Glutamatergic neuron (in vitro differentiated cells): ENCODE measurements at places on chromosomes 12 and 14.

GRCh38 chr14:67967206-67967605, 147.6 kb downstream of the RAD51B start:
- H3K27me3 ChIP-seq, result peaks cover 2% of the 10 kb centered on the region
- no peaks in the 10 kb centered on the region for H3K36me3 ChIP-seq
- no peak for DNase-seq
- no peak overlapping the region for H3K27ac ChIP-seq

DNA sequence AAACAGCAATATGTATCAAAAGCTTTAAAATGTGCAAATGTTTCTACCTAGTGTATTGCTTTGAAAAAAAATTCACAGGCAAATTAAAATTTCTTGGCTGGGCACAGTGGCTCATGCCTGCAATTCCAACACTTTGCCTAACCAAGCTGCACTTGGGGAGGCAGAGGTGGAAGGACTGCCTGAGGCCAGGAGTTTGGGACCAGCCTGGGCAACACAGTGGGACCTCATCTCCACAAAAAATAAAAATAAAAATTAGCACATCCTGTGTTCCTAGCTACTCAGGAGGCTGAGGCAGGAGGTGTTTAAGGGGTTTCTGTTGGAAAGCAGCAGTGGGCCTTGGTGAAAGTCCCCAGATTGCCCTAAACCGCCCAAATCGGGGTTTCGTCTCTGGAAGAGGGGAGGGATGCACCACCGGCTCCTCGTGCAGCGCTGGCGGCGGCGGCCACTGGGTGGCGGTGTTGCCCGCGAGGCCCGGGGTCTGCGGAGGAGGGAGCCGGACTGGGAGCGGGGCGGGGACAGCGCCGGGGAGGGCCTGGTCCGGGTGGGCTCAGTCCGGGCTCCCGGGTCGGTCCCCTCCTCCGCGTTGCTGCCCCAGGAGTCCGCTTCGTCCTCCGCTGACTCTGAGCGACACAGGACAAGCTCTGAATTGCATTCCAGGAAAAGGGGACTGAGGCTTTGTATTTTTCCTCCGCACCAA, 265.6 kb downstream of the AACS start:
- H3K4me1 ChIP-seq, result peaks cover 6% of the 10 kb centered on the region
- peaks cover 2% of the 10 kb centered on the region for H3K27me3 ChIP-seq
- H3K27ac ChIP-seq, result no peak overlapping the region
- peaks cover 7% of the 10 kb centered on the region for H3K36me3 ChIP-seq
- peak; percentile 97 for DNase-seq
- H3K4me3 ChIP-seq, result peak overlapping the region; percentile 63

GRCh38 chr12:104372061-104372720, 68.7 kb downstream of the EID3 start:
- H3K27ac ChIP-seq, result no peak overlapping the region
- H3K4me1 ChIP-seq, result no peaks in the 10 kb centered on the region

GRCh38 chr14:48546996-48547395, 871.6 kb upstream of the MDGA2 start:
- H3K4me3 ChIP-seq, result no peak overlapping the region
- no peak overlapping the region for H3K27ac ChIP-seq
- DNase-seq, result no peak
- H3K27me3 ChIP-seq, result no peaks in the 10 kb centered on the region
- no peaks in the 10 kb centered on the region for H3K36me3 ChIP-seq

DNA sequence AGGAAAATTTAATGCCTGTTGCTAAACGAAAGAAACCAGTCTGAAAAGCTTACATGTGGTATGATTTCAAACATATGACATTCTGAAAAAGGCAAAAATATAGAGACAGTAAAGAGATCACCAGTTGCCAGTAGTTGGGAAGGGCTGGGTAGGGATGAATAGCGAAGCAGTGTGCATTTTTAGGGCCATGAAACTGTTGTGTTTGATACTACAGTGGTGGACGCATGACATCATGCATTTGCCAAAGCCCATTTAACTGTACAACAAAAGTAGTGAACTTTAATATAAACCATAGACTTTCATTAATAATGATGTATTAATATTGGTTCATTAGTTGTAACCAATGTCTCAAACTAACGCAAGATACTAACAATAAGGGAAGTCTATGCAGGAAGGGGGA, 14.7 kb upstream of the EPYC start:
- no peak overlapping the region for H3K4me3 ChIP-seq
- H3K27ac ChIP-seq, result no peak overlapping the region
- H3K27me3 ChIP-seq, result no peaks in the 10 kb centered on the region
- H3K4me1 ChIP-seq, result no peaks in the 10 kb centered on the region

DNA sequence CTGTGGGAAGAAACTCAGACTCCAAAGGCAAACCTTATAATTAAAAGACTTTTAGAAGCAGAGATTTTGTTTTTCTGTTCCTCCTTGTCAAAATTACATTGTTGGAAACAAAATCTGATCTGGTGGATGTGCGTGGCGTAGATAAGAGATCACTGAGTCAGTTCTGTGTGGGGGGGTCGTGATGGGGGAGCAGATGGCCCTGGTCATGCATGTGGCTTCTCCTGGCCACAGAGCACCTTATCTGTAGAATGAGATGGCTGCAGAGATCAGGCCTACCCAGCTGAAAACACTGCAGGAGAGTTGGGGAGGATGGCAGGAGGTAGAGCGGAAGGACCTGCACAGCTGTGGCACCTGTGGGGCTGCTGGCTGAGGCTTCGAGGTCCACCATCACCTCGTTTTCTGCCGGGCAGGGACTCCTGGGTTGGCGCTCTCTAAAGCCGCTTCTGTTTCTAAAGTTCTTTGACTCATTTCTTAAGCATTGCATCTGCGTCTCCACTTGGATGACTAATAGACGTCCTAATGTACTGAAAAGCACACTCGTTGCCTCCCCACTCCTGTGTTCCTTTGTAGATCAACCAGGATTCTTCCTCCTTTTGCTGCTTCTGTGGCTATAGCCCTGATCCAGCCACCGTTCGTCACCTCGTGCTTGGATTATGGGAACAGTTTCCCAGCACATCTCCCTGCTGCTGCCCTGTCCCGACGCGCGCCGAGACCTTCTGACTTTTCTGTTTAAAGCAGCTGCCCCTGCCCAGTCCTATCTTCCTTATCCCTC, 93.4 kb downstream of the TSPAN9 start:
- no peak for DNase-seq
- H3K36me3 ChIP-seq, result no peaks in the 10 kb centered on the region
- H3K27me3 ChIP-seq, result peaks cover 10% of the 10 kb centered on the region
- peaks cover 62% of the 10 kb centered on the region for H3K4me1 ChIP-seq

- no peaks in the 10 kb centered on the region for H3K27me3 ChIP-seq
- H3K4me3 ChIP-seq, result no peak overlapping the region
- H3K36me3 ChIP-seq, result no peaks in the 10 kb centered on the region
- peaks cover 3% of the 10 kb centered on the region for H3K4me1 ChIP-seq
- DNase-seq, result no peak
Observed at GRCh38 chr12:115194448-115194847, 510.5 kb upstream of the TBX3 start.

DNA sequence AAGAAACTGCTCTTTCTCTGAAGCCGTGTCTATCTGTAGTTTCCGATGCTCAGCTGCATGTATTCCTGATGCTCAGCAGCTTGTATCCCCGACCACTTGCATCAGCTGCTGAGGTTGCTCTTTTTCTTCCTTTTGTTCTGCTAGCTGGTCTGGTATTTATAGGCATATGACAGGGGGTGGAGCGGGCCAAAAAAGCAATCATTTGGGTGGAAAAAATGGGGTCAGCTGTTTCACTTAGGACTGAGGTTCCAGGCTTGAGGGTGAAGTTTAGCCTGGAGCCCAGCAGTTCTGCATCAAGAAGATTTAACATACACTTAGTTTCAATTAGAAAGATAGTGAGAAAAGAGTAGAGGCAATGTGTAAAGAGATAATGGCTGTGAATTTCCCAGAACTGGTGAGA, 23.6 kb upstream of the AMN1 start:
- peaks cover 4% of the 10 kb centered on the region for H3K4me1 ChIP-seq
- H3K4me3 ChIP-seq, result no peak overlapping the region
- no peak for DNase-seq
- no peaks in the 10 kb centered on the region for H3K36me3 ChIP-seq
- H3K27ac ChIP-seq, result peak overlapping the region; percentile 87
- peaks cover 5% of the 10 kb centered on the region for H3K27me3 ChIP-seq

GRCh38 chr14:69993326-69993725, 114.1 kb downstream of the SMOC1 start:
- no peak overlapping the region for H3K27ac ChIP-seq
- no peaks in the 10 kb centered on the region for H3K36me3 ChIP-seq
- no peak overlapping the region for H3K4me3 ChIP-seq
- no peak for DNase-seq
- peaks cover 3% of the 10 kb centered on the region for H3K27me3 ChIP-seq

GRCh38 chr12:47944685-47945340, 18.6 kb upstream of the TMEM106C start:
- DNase-seq, result no peak
- H3K27me3 ChIP-seq, result peaks cover 16% of the 10 kb centered on the region
- no peaks in the 10 kb centered on the region for H3K36me3 ChIP-seq
- no peak overlapping the region for H3K4me3 ChIP-seq
- no peaks in the 10 kb centered on the region for H3K4me1 ChIP-seq

DNA sequence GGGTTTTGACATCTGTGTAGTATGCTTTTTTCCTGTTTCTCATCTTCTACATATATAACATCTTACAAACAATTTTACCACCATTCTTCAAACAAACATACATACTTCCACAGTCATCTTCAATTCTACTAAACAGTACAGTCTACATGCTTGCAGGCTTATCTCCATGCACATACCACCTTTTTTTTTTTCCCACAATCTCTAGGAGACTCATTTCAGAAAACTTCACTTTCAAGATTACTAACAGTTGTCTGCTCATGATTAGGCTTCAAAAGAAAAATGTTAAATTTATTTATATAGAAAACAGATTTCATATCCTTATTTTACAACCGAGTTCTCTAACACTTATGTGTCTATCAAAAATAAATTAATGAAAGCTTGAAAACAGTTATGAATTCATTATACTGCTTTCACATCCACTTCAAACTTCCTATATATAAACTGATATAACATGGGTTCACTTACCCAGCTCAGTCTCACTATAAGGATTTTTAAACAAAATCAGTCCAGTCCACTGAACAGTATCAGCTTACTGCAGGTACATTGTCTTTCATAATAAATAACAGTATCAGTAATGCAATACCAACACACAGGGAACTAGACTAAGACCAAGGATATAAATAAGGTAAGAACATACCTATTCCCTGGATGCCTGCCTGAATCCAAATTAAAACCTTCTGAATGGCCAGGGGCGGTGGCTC, 42.5 kb downstream of the LRP6 start:
- H3K36me3 ChIP-seq, result no peaks in the 10 kb centered on the region
- no peak for DNase-seq
- no peak overlapping the region for H3K27ac ChIP-seq
- peaks cover 3% of the 10 kb centered on the region for H3K27me3 ChIP-seq

DNA sequence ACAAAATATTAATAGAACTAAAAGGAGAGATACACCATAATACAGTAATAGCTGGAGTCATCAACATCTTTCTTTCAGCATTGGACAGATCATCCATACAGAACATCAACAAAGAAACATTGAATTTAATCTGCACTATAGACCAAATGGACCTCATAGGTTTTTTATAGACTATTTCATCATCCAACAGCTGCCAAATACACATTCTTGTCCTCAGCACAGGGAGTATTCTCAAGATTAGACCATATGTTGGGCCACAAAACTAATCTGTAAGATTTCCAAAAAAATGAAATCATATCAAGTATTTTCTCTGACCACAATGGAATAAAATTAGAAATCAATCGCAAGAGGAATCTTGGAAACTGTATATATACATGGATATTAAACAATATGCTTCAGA, 86.9 kb downstream of the FSCB start:
- no peak overlapping the region for H3K27ac ChIP-seq
- H3K4me1 ChIP-seq, result no peaks in the 10 kb centered on the region
- no peak overlapping the region for H3K4me3 ChIP-seq
- peaks cover 2% of the 10 kb centered on the region for H3K27me3 ChIP-seq
- H3K36me3 ChIP-seq, result peaks cover 8% of the 10 kb centered on the region

DNA sequence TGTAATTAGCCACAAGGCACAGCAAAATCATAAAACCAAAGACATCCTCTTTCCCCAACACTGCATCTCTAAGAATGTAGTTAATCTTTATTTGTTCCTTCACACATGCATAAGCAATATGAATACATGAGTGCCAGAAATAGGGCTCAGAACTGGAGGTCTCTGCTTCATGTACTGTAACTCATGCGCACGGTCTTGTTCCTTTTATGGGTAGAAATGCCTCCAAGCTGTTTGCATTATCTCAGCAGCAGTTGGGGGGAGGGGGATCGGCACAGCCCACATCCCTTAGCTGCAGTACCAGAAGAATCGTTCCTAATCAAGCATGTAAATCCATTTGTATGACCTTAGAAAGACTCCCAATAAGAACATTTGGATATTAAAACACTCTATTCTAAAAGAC, 20.0 kb downstream of the RHOJ start:
- H3K36me3 ChIP-seq, result no peaks in the 10 kb centered on the region
- peak; percentile 23 for DNase-seq
- H3K27ac ChIP-seq, result no peak overlapping the region
- no peaks in the 10 kb centered on the region for H3K4me1 ChIP-seq
- H3K27me3 ChIP-seq, result no peaks in the 10 kb centered on the region

DNA sequence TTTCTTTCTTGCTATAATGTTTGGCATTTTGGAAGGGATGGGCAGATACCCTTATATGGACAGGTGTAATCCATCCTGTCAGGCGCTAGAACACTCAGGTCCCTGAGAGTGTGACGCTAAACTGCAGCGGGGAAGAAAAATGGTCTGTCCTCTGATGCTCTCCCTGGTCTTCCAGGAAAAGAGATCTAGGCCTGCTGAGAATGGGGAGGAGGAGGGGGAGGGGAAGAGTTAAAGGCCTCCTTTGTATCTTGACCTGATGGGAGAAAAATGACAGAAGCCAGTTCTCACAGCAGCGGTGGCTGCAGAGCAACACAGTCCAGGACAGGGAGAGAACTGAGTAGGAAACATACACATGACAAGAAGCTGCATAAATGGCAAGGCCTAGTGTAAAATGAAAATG, 61.1 kb downstream of the RPS6KA5 start:
- no peaks in the 10 kb centered on the region for H3K36me3 ChIP-seq
- no peak overlapping the region for H3K4me3 ChIP-seq
- peaks cover 7% of the 10 kb centered on the region for H3K4me1 ChIP-seq
- no peaks in the 10 kb centered on the region for H3K27me3 ChIP-seq

- H3K4me1 ChIP-seq, result peaks cover 4% of the 10 kb centered on the region
- peak; percentile 84 for DNase-seq
- H3K27ac ChIP-seq, result peak overlapping the region; percentile 33
- H3K4me3 ChIP-seq, result peak overlapping the region; percentile 46
- H3K36me3 ChIP-seq, result no peaks in the 10 kb centered on the region
Observed at GRCh38 chr12:117875744-117876435, 92.9 kb downstream of the KSR2 start.

GRCh38 chr12:54053003-54053750, 458 bp upstream of the HOXC4 start:
- H3K36me3 ChIP-seq, result no peaks in the 10 kb centered on the region
- no peak for DNase-seq
- H3K27ac ChIP-seq, result no peak overlapping the region
- H3K4me1 ChIP-seq, result peaks cover 6% of the 10 kb centered on the region
- H3K27me3 ChIP-seq, result peaks cover 47% of the 10 kb centered on the region

- H3K36me3 ChIP-seq, result no peaks in the 10 kb centered on the region
- H3K4me1 ChIP-seq, result peaks cover 26% of the 10 kb centered on the region
- H3K27ac ChIP-seq, result peak overlapping the region; percentile 9
- H3K4me3 ChIP-seq, result no peak overlapping the region
Observed at GRCh38 chr14:93061380-93062012, 54.2 kb downstream of the ITPK1 start.
